ENCODE measurements at places on chromosomes 16 and 17. TPM values are rescaled to one million over a fixed set of nuclear protein-coding genes. Genes with fewer than 3 reads are reported as not detected.
A peak's percentile ranks its signal among the peaks of the same experiment; 100 is the strongest.

- peak; percentile 32 for DNase-seq
Measured at GRCh38 chr16:17397499-17397891, 73.3 kb downstream of the XYLT1 start.

- peak; percentile 42 for DNase-seq
Measured at GRCh38 chr16:78669994-78670393, 570.5 kb downstream of the WWOX start.

DNA sequence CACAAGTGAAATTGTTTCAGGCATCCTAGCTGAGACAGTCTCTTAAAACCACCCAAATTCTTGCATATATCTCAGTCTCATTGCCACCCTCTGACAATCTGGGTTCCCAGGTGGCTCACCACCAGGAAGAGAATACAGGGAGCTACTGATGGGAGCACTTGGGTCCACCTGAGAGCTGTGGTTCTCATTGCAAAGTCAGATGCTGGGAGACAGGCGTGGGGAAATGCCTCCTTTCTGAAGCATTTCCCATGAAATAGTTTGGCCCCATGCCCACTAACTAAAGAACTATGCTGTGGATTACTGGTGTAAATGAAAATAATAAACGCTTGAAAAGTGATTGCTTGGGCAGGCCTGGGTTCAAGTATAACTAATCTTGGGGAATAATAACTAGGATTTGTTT, 70.3 kb downstream of the CMC2 start:
- no peak for DNase-seq

DNA sequence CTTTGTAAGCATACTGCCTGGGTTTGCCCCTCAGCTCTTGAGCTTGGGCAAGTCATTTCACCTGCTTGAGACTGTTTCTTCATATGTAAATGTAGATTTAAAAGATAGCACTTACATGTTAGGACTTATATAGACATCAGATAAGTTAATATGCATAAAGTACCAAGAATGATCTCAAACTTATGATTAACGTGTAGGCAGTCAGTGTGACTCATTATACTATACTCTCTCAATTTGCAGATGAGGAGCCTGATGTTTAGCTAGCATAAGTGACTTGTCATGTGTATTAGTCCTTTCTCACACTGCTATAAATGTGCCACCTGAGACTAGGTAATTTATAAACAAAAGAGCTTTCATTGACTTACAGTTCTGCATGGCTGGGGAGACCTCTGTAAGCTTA, 690.5 kb downstream of the KCNJ2 start:
- DNase-seq: no peak

DNA sequence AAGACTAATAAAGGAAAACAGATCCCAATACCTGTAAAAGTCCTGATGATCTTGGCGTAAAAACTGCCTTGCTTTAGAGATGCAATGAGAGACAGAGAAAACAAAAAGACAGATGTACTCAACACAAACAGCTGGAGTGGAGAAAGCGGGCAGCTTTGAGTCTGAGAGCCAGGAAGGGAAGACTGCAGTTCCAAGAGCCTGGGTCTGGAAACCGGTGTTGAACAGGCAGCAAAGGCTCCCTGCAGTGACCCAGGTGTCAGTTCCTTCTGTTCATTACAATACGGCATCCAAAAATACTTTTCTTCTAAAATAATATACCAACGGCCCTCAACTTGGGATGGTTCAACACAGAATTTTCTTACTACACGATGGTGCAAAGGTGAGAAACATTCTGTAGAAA, 29.6 kb downstream of the VPS53 start:
- DNase-seq: no peak

DNA sequence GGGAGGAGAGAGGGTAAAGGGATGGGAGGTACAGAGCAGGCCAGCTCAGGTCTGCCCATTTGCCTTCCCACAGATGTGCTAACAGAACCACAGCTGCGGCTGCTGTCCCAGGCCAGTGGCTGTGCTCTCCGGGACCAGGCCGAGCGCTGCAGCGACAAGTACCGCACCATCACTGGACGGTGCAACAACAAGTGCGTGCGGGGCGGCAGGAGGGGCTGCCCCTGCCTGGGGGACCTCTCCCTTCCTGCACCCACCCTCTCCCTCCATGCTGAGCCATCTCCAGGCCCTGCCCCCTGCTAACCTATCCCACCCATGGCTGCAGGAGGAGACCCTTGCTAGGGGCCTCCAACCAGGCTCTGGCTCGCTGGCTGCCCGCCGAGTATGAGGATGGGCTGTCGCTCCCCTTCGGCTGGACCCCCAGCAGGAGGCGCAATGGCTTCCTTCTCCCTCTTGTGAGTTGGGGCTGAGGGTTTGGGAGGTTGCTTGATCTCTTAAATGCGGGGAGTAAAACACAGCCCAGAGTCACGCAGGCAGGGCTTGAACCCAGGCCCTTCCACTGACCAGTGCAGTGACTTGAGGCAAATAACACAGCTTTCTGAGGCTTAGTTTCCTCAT, 1.2 kb downstream of the EPX start:
- DNase-seq: no peak

- DNase-seq: peak; percentile 29
Measured at GRCh38 chr17:80460429-80460834, 16.0 kb downstream of the NPTX1 start.

DNA sequence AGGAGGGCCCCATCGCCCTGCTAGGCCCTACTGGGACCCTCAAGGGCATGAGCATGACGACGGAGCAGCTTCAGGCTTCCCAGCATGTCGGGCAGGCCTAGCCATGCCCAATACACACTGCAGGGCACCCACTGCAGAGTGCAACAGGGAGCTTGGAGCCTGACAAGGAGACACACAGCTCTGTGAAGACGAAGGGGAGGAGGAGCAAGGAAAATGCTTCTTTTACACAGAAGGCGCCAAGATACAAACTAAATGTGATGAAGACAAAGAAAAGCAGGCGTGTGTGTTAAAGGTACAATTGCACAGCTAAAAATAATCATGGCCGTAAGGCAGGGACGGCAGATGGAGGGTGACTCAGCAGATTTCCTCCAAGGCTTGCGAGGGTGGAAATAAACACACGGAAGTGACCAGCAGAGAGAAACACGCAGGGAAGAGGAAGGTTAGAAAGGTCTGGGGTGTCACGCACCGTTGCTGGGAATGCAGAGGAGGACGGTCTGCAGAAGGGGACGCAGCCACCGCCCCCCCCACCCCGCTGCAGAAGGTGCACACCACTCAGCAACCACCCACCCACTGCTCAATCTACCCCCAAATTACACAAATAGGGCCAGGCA, 108.5 kb downstream of the ZNF778 start:
- DNase-seq: no peak

GRCh38 chr16:13113741-13114140, 212.3 kb downstream of the SHISA9 start:
- no peak for DNase-seq

DNA sequence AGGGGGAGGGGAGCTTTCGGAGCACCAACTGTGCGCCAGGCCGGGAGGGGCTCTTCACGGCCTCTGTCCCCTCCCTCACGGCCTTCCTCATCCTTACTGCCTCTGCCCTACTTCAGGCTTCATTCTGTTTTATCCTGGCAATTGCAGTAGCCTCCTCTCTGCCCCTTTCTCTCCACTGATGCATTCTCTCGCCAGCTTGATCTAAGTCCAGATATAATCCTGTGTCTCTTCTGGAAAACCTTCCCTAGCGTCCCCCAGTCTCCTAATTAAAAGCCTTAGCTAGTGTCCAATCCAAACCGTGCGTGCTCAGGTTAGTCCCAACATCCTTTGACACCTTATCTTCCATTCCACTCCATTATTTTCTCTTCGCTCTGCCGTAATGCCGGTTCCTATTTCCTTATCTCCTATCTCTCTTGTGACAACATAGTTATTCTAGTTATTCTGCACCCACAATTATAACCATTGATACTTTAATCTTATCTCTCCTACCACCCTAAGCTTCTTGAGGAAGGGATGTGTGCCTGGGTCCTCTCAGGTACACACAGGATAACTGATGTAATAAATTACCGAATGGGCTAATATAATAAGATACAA, 869 bp downstream of the ZNF48 start:
- no peak for DNase-seq

- DNase-seq: no peak
Measured at GRCh38 chr16:57411362-57411976, 6.9 kb downstream of the CCL17 start.

DNA sequence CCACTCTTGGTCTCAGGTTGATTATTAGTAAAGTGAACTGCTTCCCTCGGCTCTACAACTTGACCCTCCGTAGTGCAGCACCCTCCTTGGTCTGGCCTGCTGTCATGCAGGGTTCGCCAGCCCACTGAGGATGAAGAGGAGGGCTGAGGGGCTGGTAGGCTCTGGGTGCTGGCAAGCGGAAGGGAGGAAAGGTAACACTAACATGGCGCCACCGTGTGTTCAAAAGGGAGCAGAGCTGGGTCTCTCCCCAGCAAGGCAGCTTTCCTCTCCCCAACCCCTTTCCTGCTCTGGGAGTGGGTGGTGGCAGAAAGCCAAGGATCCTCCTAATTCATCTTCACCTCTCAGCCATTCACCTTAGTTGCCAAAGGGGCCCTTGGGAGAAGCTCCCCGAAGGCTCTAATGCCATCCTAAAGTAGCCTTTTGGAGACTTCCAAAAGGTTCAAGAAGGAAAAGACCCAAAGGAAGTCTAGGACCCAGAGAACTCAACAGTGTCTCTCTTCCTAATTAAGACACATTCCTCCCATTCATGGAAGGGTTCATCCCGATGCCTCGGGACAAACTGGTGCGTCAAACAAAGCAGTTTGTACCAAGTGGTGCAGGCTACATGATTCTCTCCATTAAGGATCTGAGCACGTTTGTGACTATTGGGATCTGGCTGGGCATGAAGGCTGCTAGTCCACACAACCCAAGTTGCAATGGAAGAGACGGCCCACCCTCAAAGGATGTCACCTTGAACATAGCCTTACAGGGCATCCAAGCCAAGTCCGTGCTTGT, 90.8 kb upstream of the TOB1 start:
- peak; percentile 66 for DNase-seq

- peak; percentile 13 for DNase-seq
Measured at GRCh38 chr16:46658925-46659324, 30.1 kb downstream of the VPS35 start.

- no peak for DNase-seq
Measured at GRCh38 chr16:8756755-8757154, 40.7 kb downstream of the TMEM186 start.

GRCh38 chr17:59963738-59964481, 630 bp downstream of the RNFT1 start:
- DNase-seq: peak; percentile 40

DNA sequence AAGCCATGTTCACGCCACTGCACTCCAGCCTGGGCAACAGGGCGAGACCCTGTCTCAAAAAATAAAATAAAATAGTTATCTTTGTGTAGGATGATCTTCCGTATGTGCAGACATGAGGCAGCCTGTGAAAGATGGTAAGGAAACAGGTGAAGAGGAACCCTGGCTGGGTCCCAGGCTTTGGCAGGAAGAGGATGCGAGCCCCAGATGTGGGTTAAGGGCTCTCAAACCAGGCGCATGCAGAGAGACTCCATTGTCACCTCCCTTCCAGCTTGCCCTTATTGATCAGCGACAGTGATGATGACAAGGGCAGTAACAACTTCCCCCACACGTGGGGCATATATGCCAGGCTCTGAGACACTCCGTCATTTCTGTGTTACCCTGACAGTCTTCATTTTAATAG, 106.8 kb downstream of the GNAO1 start:
- DNase-seq: no peak

DNA sequence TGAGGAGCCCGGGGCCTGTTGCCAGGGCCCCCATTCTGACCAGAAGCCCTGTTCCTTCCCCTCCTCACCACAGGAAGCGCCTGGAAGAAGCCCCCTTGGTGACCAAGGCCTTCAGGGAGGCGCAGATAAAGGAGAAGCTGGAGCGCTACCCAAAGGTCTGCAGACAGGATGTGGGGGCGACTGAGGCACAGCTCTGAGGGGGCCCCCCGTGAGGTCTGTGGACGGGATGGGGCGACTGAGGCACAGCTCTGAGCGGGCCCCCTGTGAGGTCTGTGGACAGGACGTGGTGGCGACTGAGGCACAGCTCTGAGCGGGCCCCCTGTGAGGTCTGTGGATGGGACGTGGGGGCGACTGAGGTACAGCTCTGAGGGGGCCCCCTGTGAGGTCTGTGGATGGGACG, 13.3 kb downstream of the CENPX start:
- no peak for DNase-seq

DNA sequence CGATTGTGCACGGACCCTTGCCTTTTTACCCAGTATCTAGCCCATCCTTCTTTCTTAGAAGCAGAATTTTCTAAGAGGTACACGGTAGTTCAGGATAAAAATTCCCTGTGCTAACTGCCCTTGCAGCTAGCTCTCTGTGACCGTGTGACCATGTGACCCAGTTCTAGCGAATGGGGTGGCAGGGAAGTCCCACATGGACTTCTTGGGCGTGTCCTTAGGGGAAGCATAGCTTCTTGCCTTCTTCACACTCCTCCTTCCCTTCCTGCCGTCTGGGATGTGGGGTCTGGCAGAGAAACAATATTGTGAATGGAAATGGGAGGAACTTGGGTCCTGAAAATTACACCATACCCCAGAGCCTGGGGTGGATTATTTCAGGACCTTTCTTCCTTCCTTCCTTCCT, 670.7 kb downstream of the MAF start:
- no peak for DNase-seq

- DNase-seq: no peak
Measured at GRCh38 chr16:27736431-27736830, 186.5 kb downstream of the KATNIP start.

- no peak for DNase-seq
Measured at GRCh38 chr16:19434584-19434983, 16.9 kb downstream of the TMC5 start.

DNA sequence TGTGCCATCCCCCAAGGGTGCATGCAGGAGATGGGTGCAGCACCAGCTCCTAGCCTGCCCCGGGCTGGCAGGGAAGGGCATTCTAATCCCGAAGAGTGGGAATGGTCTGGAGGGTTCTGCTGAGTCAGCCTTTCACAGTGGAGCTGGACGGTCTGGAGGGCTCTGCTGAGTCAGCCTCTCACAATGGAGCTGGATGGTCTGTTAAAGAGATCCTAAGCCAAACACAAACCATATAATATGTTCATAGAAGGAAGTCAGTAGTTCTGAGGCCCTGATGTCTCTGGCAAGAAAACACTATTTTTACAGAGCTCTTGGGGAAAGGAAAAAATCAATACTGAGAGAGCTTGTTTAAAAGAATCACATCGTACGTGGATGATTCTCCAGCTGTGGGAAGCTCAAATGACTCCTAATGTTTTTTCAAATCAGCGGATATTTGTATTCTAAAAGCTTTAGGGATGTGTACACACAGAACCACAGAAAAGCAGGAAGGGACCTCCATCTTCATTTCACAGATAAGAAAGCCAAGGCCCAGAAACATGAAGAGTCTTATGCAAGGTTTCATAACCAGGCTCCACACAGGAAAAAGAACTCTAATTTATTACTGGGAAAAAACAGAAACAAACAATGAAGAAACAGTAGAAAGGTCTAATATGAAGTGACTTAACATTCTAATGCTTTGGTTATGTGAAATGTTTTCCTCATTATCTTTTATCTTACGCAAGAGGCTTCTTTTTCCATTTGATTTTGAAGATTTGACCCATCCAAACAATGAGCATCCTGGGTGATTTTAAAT, 176.3 kb downstream of the VPS53 start:
- DNase-seq: no peak

The RETREG3 gene
- total RNA-seq: 26.6 TPM

The LCAT gene
- 20.6 TPM for total RNA-seq

The C17orf50 gene
- total RNA-seq: not detected

The ABCC12 gene
- total RNA-seq: not detected

The NXPH3 gene
- 3.6 TPM for total RNA-seq

The MT4 gene
- not detected for total RNA-seq

The TP53TG3C gene
- not detected for total RNA-seq

The TNP2 gene
- not detected for total RNA-seq

The TPSB2 gene
- 3.0 TPM for total RNA-seq

The MEOX1 gene
- total RNA-seq: 20.0 TPM

The C1QTNF8 gene
- total RNA-seq: not detected

The SLC6A4 gene
- 0.25 TPM for total RNA-seq

The GLOD4 gene
- total RNA-seq: 23.7 TPM

The CPNE7 gene
- not detected for total RNA-seq

The YBX2 gene
- 1.4 TPM for total RNA-seq

All from heart right ventricle (tissue), 16 donors.